SW480 (cell line): ENCODE measurements at places on chromosomes 7 and 10.
A peak's percentile ranks its signal among the peaks of the same experiment; 100 is the strongest.

DNA sequence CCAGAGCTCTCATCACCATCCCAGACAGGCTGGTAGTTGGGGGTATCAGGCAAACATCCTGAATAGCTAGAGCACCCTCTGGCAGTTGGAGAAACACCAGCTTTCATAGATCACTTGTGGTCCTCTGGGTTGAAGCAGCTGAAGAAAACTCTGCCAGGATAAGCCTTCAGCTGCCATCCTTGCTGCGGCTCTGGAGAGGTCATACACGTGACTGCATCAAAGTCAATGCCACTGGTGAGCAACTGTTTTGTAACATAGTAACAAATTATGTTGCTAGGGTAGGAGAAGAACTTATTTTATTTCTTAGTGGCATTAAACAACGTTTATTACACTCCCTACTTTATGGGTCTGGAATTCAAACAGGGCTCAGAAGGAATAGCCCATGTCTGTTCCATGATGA lies 19.2 kb upstream of the PANK1 start:
- DNase-seq, result no peak

DNA sequence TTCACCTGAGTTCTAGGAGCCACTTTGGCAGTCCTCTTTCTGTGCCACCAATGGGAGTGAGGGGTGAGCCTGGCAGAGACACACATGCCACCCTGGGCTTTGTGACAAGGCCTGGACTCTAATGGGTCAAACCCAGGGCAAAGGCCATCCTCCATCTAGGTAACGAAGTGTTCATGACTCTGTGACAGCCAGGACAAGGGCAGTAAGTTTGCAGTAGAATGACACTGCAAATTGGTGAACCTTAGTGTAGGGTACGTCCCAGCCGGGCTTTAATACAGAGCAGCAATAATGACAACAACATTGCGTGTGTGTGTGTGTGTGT lies 43.3 kb downstream of the PAPSS2 start:
- no peak for DNase-seq

DNA sequence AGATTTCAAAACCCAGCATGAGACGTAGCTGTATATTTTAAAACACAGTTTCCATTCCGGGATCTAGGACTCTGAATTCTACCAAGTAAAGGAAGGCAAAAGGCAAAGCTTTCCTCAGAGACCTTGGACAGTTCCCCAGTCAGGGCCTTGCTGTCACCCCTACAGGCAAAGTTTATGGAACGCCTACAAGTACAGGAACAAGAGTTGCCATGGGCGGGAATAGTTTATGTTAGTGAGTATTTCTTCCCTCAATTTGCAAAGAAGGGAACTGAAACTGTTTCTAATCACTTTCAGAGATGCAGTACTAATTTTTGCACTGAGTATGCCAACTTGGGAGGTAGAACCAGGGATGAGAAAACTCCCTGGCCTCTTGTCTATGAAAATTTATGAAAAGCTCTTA lies 68.2 kb upstream of the LRGUK start:
- DNase-seq, result no peak

- DNase-seq, result peak; percentile 17
Observed at GRCh38 chr7:137343281-137343841, at the start of gene PTN. Gene PTN, minus strand, starts transcription at chr7:137343733. Its CDS starts 88,760 bp downstream, at chr7:137254973.

DNA sequence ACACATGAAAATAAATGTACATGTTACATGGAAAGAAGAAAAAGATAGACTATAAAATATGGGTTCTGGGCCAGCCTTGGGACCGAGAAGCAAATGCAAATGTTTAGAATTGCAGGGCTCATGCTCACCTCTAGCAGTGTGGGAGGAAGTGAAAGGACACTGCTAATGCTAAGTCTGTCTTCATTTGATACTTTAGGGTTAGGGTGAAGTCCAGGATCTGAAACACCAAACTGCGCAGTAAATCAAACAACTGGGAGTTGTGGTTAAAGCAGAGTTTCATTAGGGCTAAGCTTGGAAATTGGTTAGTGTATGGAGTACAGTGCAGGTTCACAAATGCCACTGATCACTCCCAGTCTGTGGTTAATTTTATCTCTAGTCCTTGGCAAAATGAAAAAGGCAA lies 73.2 kb upstream of the PDK4 start:
- no peak for DNase-seq

DNA sequence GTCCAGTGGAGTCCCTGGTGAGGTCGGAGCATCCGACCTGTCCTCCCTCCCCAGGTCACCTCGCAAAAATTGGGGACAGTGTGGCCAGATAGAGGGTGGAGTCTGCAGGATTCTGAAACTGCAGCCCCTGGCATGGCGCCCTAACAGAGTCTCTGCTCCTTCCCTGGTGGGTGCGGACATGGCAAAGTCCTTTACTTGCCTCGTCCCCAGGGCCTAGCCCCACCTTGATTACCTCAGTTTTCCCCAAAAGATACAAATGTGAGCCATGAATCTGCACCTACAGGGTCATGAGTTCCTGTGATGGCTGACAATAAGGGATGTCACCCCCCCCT lies 47.7 kb downstream of the NPVF start:
- no peak for DNase-seq

DNA sequence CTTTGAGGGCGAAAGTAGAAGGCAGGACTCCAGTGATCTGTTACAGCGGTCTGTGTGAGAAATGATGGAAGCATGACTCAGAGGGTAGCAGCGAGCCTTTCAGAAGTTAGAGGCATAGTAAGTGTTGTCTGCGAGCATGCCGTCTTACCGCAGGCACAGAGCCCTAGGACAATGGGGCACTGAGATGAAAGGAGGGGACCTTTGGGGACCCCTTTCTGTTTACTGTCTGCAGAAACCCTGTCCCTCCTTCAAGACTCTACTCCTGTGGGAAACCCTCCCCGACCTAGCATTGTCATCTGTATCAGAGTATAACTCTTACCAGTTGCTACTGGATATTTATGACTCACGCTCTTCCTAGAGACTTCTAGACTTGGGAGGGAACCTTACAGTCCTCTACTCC lies 87.2 kb upstream of the AGK start:
- DNase-seq, result no peak

DNA sequence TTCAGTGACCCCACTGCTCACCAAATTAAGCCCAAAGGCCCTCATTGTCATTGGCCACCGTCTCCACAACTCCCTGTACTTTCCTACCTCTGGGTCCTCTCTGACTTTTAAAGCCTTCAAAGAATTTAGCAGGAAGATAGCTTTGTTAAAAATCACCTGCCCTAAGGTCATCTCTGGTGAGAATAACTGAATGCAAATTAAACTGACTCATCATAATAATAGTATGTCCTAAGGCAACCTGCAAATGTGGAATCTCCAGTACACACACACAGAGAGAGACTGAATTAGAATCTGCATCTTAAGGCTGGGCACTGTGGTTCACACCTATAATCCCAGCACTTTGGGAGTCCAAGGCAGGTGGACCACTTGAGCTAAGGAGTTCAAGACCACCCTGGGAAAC lies 24.1 kb downstream of the OAT start:
- no peak for DNase-seq

- DNase-seq, result no peak
Observed at GRCh38 chr10:47051741-47052238, 140.6 kb downstream of the PTPN20 start.

DNA sequence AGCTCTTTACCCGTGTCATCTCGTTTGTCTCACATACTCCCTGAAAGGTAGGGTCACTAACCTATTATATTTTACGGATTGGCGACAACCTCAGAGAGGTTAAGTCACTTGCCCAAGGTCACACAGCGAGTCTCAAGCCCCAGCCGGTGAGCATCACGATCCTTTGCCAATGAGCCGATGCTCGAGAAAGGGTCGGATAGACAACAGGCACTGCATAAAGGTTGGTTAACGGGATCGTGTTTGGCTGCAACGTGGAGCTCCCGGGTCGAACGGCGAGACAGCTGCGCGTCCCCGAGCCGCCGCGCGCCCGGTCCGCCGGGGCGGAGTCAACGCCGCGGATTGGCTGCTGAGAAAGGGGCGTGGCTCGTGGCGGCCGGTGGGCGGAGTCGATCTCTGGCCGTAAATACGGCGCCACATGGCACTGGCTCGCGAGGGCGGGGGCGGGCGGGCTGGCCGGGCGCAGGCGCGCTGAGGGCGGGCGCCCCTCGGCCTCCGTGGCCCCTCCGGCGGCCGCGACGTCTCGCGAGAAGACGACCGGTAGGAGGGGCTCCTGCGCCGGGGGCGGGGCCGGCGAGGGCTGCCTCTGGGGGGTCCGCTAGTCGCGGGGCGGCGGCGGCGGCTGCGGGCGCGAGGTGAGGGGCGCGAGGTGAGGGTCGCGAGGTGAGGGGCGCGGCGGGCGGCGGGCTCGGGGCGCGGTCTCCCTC lies at the start of gene CHST12:
TSS of gene CHST12 (plus strand) at position 598 of the 704 bp plus-strand sequence. CDS start 29,029 bp downstream, outside the sequence.
- peak; percentile 93 for DNase-seq

DNA sequence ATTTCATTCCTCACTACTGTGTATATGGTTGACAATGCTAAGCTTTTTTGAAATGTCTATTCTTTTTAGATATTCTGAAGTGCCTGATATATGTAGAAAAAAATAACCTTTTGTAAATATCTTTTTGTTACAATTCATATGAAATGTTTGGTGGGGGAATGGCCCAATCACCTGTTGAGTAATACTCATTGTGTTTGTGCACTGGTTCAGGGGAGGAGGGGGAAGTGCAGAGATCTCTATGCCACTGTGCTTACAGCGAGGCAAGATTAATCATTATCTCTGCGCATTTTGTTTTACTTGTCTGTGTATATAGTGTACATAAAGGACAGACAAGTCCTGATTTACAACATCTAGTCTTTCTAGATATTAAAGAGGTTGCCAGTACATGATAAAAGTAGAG lies 25.2 kb downstream of the NUP42 start:
- no peak for DNase-seq
